T47D (cell line): ENCODE measurements at places on chromosomes 6 and 20.

GRCh38 chr6:446418-447366 is 55.1 kb downstream of the IRF4 start:
- DNase-seq = no peak

DNA sequence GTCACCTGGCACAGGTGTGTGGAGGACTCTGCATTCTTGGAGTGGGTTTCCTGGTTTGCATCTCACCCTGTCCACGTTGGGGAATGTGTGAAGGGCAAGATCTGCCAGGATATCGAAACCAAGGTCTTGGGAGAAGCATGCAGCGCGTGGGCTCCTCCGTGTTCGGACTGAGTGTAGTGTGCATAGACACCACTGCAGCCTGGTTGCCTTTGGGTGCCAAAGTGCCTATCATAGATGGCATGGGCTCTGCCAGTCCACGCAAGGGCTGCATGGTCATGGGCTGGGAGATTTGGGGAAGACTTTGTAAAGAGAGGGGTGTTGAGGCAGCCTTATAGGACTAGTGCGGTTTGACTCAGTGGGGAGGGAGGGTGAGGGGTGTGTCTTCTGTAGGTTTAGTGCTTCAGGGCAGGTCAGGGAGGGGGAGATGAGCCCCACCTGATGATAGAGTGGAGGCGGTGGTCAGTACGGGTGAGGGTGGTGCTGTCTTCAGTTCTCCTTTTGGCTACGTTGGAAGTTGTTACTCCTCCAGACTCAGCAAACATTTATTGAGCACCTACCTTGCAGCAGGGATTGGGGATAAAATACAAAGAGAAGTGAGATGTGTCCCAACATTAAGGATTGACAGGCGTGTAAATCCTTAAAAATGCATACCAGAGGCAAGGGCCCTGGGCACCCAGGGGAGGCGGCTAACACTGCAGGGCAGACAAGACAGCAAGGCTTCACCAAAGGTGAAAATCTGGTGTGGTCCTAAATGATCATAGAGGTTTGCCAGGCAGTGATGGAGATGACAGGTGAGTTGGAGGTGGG is 28.3 kb downstream of the DUSP22 start:
- no peak for DNase-seq

DNA sequence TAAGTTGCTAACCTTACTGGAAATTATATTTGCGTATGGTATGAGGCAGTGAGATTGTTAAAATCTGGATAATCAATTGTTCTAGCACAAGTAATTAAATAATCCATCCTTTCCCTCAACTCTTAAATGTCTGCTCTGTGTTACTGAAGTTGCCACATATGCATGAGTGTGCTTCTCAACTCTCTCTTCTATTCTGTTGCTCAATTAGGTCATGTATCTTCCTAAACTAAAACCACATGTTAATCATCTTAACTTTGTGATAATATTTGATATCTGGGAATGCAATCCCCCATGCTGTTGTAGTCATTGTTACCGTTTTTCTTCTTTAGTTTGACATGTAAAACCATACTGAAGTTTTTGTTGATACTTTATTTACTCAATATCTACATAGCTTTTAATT is 63.5 kb upstream of the STMND1 start:
- no peak for DNase-seq

GRCh38 chr6:61688165-61688564 is 597.9 kb downstream of the KHDRBS2 start:
- no peak for DNase-seq

GRCh38 chr6:21085643-21086042 is 507.9 kb upstream of the SOX4 start:
- DNase-seq = no peak

- no peak for DNase-seq
Observed at GRCh38 chr6:10957414-10957886, 70.6 kb downstream of the SYCP2L start.

GRCh38 chr6:4925580-4925979 is 78.3 kb downstream of the RPP40 start:
- no peak for DNase-seq

DNA sequence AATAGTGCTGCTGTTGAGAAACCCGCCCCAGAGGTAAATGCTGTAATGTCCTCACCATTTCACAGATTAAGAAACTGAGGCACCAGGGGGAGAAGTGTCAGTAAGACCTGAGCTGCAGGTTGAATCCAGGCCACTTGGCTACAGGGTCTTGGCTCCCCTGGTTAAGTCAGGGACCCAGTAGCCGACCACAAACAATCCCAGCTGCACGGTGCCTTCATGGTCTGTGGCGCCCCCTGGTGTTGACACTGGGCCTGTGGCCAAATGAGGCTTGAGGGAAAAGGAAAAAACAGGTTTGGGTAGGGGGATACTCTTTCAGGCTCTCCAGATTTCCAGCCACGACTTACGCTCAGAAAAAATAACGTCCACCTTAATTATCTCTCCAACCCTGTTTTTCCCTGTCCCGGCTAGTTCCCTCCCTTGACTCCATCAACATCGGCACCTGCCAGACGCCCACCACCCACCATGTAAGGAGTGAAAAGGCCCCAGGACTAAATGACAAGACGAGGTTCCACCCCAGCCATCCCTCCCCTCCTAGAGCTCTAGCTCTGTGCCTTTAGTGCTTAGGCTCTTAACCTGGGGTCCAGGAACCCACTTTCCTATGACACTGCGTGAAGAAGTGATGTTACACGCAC is 47.7 kb upstream of the POLR1H start:
- peak; percentile 9 for DNase-seq

DNA sequence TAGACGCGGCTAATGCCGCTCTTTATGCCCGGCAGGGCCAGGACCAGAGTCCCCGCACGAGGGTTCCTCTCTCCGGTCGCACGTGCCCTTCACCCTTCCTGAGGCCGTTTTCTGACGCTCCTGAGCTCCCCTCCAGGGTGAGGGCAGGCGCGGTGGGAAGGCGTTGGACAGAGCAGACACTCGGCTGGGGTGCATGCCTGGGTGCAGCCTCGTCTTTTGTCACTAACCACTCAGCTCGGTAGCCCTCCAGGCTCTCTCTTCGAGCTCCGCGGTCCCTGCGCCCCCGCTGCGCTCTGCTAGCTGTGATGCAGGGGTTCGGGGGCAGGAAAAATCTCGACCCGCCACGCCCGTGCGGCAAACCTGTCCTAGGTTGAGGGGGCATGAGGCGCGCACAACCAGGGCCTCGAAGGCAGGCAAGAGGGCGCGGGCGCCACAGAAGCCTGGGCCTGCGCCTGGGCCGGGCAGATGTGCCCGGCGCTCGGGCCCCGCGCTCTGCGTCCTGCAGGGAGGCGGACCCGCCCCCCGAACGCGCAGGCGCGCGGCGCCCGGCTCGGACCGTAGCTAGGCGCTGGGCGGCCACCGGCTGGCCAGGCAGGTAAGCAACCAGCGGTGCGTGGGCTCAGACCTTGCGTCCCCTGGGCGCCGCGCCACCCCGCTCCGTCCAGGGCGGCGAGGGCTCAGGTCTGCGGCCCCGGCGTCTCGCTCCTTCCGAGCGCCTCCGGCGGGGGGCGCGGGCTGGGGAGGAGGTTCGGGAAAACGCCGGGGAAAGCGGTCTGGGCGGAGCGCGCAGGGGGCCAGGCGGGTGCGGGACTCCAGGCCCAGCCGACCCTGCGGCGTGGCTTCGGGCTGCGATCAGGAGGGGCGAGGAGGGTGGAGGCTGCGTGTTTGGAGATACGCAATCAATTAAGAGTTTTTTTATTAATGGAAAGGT is at the start of gene L3MBTL1:
TSS of gene L3MBTL1 (plus strand) at position 548 of the 931 bp plus-strand sequence. CDS start 5,807 bp downstream, outside the sequence.
- peak; percentile 88 for DNase-seq

- DNase-seq = peak; percentile 68
Observed at GRCh38 chr6:138161338-138162110, at the start of gene ARFGEF3. Gene ARFGEF3, plus strand, starts transcription at chr6:138161939. Its CDS starts 148 bp downstream, at chr6:138162087.

DNA sequence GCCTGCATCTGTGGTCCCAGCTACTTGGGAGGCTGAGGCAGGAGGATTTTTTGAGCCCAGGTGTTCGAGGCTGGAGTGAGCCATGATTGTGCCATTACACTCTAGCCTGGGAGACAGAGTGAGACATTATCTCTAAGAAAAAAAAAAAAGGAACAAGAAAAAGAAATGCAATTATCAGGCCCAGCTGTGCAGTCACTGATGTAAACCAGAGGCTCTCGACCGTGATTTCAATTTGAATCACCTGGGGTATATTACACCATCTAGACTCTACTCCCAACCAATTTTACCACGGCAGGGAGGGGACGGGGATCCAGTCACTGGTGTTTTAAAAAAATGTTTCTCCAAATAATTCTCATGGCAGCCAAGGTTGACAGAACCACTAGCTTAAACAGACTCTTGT is 48.8 kb upstream of the NKX2-2 start:
- DNase-seq = no peak

- no peak for DNase-seq
Observed at GRCh38 chr6:106857771-106858652, 116.5 kb downstream of the CD24 start.

DNA sequence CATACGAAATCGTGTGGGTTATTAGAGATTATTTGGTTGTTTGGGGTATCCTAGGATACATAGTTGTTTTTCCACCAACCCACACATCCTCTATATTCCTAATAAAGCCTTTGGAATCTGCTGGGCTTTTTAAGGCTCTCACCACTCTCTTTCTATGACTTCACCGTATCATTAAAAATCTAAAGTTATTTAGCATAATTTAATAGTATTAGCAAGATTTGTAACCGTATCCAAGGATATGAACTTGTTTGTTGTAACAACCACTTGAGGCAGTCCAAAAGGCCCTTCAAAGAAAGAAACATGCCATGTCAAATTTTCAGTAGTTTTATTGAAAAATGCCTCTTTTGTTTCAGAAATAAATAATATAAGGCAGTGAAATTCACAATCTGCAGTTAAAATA is 121.8 kb downstream of the COL12A1 start:
- no peak for DNase-seq

DNA sequence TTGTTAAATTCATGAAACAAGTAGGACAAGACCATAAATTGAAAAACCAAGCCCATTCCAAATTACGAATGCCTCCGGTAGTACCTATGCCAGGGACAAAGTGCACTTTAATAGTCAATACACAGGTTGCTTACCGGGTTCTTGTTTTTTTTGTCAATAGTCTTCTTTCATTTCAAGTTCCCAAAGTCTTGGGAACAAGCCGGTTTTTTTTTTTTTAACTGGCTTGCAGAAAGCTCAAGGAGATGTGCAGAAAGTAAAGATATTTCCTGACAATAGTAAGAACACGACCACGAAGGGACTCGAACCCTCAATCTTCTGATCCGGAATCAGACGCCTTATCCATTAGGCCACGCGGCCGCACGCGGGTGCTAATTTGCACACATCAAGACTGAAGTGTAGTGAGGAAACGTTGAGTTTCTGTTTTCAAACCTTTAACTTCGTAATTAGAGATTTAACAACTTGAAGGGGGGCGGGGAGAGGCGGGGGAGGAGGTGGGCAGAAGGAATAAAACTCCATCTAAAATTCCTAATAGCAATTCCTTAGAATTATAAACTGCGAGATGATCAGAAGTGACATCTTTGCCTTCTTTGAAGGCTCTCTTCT is 181.0 kb downstream of the TRIM27 start:
- no peak for DNase-seq

DNA sequence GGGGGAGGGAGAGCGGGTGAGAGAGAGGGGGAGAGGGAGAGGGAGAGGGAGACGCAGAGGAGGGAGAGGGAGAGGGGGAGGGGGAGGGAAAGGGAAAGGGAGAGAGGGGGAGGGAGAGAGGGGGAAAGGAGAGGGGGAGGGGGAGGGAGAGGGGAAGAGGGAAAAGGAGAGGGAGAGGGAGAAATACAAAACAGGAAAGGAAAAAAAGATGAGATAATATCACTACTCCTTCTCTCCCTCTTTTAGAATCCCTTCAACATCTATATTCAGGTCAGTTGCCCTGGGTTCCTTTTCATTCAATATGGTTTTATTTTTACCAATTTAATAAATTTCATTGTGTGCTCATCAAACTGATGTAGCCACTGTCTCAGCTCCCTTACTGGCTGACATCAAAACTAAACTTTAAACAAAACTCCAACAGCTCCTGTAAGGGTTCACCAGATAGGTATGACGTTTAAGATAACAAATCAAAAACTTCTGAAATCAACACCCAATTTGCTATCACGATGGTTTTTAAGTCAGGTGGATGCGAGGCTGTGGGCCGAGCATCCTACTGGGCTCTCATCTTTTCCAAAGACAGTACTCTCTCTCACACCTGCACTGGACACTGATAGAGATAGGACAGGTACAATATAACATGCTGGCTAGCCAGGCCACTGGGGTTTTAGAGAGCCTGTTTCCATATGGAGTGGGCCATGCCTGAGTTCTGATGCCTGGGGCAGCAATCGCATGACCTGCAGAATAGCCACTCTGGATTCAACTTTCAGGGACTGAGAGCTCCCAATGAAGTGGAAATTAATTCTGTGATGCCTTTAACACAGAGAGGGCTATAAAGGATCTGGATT is 99.5 kb downstream of the FYN start:
- DNase-seq = no peak

- DNase-seq = no peak
Observed at GRCh38 chr20:13758884-13759283, 25.8 kb downstream of the ESF1 start.

GRCh38 chr6:163712566-163712961 is 298.0 kb downstream of the QKI start:
- DNase-seq = no peak

DNA sequence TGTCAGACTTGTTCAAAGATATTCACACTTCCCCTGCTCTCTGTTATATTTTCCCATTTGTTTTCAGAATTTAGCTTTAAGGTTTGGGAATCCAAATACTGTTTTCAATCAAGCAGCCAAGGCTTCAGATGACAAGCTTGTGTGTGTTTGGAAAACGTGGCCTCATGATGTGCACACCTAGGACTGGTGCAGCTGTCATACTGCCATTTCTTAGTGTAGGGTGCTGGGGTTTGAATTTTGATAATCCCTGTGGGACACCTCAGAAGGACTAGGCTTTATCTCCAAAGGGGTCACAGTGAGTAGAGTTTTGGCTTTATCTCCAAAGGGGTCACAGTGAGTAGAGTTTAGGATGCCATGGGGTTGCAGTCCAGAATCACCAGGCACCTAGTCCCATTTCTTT is 65.3 kb upstream of the JAG1 start:
- no peak for DNase-seq

DNA sequence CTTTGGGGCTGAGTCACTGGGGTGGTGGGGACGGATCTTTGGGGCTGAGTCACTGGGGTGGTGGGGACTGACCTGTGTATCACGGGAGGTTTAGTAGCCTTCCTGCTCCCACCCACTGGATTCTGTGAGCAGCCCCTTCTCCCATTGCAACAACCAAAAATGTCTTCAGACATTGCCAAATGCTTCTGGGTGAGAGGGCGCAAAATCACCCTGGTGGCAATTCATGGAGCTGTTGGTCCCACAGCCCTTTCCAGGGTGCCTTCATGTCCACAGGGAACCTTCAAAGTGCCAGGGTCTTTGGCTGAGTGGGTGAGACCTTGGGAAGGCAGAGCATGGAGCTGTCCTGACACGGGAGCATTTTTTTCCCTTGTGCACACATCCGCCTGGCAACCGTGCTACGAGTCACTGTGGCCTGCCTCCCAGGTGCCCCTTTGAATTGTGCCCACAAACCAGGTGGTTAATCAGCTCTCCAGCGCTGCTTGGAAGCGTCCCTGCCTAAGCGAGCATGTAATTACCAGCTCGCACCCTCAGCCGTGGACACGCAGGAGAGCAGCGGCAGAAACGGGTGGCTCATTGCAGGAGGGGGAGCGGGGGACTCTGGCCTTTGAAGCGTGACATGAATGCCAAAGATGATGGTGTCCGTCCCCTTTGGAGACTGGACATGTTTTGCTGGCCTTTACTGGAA is 27.4 kb upstream of the APCDD1L start:
- DNase-seq = no peak

GRCh38 chr20:19807946-19808330 is 49.9 kb downstream of the RIN2 start:
- DNase-seq = no peak
